Activated CD8-positive, alpha-beta memory T cell treated with anti-CD3 and anti-CD28 coated beads, Interleukin-2, amount 10 ng/mL, durations not matched to agents 7 days and 5 days (primary cell): ENCODE measurements at places on chromosomes 12 and 14.

- DNase-seq = no peak
Measured at GRCh38 chr14:21820631-21821030, 147.0 kb upstream of the OR4E1 start.

DNA sequence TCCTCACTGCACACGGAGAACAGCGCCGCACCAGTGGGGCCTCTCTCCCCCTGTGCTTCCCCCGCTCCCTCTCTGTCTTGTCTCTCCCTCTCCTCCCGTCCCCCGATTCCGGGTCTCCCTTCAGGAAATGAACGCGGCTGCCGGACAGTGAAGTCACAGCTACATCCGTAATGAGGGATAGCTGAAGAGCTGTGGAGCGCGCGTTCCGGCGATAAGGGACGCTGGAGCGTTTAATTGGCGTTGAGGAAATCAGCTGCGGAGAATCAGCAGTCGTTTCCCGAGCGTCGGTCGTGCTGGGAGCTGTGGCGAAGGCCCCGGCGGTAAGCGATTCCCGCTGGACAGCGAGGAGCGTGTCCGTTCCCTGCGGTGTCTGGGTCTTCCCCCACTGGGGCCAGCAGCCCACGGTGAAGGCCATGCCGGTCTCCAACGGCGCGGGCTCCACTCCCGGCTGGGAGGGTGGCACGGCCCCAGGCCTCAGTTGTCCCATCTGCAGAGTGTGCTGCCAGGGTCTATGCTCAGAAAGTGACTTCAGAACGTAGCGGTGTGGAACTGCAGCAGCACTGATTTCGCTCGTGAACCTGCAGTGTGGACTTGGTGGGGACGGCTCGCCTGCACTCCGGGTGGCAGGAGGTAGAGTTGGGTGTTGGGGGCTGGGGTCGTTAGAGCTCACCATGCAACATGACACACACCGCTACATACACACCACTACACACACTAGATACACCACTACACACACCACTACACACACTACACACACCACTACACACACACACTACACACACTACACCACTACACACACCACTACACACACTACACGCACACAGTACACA lies 10.9 kb downstream of the NOC4L start:
- DNase-seq = peak; percentile 60

DNA sequence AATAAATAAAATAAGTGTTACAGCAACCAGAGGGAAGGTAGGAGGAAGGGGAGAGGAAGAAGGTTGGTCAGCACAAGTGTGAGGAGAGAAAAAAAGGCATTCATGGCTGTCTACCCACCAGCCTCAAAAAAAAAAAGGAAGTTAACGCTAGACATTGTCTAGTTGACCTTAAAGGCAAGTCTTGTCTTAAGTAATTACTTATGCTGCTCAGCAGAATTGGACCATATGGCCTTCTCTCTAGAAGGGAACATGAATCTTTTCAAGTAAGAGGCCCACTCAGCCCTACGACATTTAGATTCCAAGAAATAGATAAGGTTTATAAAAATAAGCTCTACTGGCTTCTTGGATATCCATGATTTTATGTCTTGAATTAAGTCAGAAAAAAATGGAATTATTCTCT lies 172.7 kb downstream of the ETNK1 start:
- DNase-seq = no peak

- DNase-seq = no peak
Measured at GRCh38 chr12:109473006-109473405, 4.1 kb downstream of the KCTD10 start.

- DNase-seq = no peak
Measured at GRCh38 chr14:24817212-24818057, 183.4 kb upstream of the GZMB start.

- DNase-seq = peak; percentile 45
Measured at GRCh38 chr14:76810953-76811400, 1.7 kb downstream of the ANGEL1 start.
